Small intestine (tissue), 16 donors: ENCODE measurements at places on chromosomes 4 and X. TPM values are rescaled to one million over a fixed set of nuclear protein-coding genes. Genes with fewer than 3 reads are reported as not detected.

Gene MAGEA11
- polyA plus RNA-seq: not detected

Gene REELD1
- polyA plus RNA-seq: 4.5 TPM

Gene HSD17B13
- polyA plus RNA-seq: 0.27 TPM

Gene FAM47A
- polyA plus RNA-seq: not detected

Gene UGT2B10
- polyA plus RNA-seq: not detected

Gene EREG
- polyA plus RNA-seq: 0.75 TPM

Gene PTCHD1
- 0.22 TPM for polyA plus RNA-seq

Gene AADAT
- polyA plus RNA-seq: 20.9 TPM

Gene MAGEC1
- not detected for polyA plus RNA-seq

Gene CC2D2A
- 1.6 TPM for polyA plus RNA-seq

Gene DCHS2
- polyA plus RNA-seq: not detected

Gene NWD2
- polyA plus RNA-seq: 0.01 TPM

Gene SLC4A4
- 15.7 TPM for polyA plus RNA-seq

Gene PACRGL
- 11.6 TPM for polyA plus RNA-seq

Gene SLC34A2
- polyA plus RNA-seq: 0.09 TPM

Gene FATE1
- polyA plus RNA-seq: not detected

Gene TRAM1L1
- polyA plus RNA-seq: not detected

Gene NSD2
- 10.7 TPM for polyA plus RNA-seq

Gene DMP1
- polyA plus RNA-seq: not detected

Gene SAGE1
- not detected for polyA plus RNA-seq

Gene COPS4
- polyA plus RNA-seq: 28.4 TPM

Gene ADH1C
- 194 TPM for polyA plus RNA-seq
